ENCODE measurements at places on chromosomes 1 and 21.
A peak's percentile ranks its signal among the peaks of the same experiment; 100 is the strongest.

GRCh38 chr1:15525050-15526020 lies 1.3 kb upstream of the DNAJC16 start:
- DNase-seq, result no peak

DNA sequence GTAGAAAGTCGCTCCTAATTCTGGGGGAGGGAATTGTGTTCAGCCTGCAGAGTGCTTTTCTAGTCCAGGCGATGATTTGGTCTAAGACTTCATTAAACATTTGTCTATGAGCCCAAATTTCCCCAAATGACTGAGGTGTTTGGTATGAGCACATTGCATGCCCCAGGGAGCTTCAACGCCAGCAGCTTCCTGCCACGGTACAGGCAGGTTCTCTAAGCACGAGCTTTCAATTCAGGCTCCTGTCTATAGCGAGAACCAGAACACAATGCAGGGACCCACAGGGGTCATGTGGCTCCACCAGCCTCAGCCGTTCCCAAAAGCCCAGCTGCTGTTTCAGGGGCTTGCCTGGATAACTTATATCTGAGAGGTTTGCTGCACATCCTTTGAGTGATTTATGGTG lies 34.1 kb upstream of the H6PD start:
- DNase-seq, result no peak

DNA sequence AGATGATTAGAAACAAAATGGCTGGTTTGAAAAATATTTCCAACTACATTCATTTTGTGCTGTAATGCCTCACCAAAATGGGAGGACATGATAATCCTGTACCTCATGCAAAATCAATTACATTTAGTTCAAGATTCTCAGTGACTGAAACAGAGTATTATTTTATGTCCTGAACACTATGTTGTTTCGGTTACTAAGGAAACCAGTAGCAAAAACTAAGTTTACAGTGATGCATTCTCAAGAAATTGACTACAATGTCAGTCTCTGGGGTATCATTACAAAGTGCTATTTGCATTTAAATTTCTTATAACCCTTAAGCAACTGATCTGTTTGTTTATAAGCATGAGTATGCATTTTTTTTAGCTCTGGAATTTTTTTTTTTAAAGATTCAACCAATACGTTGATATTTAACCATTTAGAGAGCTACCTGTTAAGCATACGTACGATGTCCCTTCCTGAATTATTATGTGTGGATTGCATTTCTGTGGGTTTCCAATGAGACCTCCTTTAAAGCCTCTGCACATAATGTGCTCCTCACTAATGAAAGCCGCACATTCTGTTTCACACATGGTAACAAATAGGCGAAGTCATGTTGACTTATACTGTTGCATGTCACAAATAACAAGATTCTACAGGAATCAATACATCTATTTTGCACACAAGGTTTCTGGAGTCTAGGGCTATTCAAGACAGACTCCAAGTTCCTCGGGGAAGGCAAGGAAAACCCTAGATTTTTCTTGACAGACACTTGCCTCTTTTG lies 1035.7 kb downstream of the ADGRL2 start:
- DNase-seq, result no peak

- DNase-seq, result peak; percentile 61
Measured at GRCh38 chr1:232302376-232303221, 327.3 kb downstream of the SIPA1L2 start.

- DNase-seq, result no peak
Measured at GRCh38 chr1:63698001-63698838, 75.6 kb upstream of the ROR1 start.

DNA sequence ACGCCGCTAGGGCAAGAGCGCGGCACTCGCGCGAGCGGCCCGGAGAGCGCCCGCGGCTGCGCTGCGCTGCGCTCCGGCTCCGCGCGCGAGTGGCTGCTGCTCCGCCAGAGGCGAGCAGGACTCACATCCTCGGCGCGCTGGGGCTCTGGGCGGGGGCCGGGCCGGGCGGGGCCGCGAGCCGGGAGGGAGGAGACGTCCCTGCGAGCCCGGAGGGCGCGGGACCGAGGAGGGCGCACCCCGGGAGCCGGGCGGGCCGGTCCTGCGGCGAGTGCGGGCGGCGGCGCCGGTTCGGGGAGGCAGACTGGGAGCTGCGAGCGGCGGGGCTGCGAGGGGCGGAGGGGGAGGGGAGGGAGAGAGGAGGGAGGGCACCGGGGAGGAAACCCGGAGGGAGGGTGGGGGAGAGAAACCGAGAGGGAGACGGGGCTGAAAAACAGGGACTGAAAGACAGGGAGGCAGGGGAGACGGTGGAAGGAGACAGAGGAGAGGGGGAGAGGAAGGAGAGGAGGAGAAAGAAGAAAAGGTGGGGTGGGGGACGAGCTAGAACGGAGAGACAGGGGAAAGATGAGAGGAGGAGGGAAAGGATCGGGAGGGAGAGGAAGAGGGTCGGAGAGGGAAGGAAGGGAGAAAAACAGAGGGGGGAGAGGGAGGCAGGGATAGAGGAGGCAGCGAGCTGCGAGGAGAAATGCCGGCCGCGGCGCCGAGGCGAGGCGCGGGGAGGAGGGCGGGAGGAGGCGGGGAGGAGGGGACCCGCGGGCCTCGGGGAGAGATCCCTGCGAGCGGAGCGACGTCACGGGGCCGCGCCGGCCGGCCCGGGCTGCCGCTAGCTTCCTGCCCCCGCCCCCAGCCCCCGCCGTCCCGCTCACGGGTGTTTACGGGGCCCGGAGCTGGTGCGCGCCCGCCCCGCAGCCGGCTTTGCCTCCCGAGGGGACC lies at the start of gene CAMK2N1:
Gene CAMK2N1, minus strand, starts transcription at position 684 of the 930 bp plus-strand sequence. CDS start 831 bp downstream, outside the sequence.
- peak; percentile 42 for DNase-seq

DNA sequence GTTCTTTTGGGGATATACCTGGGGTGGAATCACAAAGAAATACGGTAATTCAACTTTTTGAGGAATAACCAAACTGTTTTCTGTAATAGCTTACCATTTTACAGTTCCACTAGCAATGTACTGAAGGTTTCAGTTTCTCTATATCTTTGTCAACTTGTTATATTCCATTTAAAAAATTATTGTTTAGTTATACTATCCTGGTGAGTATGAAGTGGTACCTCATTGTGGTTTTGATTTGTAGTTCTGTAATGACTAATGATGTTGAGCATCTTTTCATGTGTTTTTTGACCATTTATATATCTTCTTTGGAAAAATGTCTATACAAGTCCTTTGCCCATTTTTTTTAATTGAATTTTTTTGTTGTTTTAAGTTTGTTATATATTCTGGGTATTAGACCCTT lies 39.4 kb downstream of the MAST2 start:
- DNase-seq, result no peak

- no peak for DNase-seq
Measured at GRCh38 chr1:165117482-165117881, 239.0 kb downstream of the LMX1A start.

DNA sequence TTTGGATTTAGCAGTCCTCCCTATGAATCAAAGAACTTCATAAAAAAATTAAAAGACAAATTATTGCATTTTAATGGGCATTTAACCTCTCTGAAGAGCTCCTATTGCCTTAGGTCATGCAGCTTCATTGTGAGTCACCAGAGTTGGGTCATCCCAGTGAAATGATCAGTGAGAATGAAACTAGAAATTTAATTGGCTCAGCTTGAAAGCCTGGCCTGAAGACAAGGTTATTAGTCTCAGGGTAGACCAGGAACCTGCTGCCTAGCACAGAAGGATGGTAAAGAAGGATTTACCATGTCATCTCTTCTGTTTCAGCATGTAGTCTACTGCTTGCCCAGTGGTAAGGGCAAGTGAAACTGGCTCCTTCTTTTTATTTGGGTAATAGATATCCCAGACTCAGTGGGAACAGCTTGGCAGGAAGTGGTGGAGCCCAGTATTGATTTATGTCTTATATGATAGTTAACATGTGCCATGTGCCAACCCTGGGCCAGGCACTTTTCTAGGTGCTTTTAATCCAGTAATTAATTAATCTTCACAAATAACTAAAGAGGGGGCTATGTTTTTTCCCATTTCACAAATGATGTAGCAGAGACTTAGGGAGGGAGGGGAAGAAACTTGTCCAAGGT lies 23.6 kb downstream of the LAMC2 start:
- DNase-seq, result no peak

DNA sequence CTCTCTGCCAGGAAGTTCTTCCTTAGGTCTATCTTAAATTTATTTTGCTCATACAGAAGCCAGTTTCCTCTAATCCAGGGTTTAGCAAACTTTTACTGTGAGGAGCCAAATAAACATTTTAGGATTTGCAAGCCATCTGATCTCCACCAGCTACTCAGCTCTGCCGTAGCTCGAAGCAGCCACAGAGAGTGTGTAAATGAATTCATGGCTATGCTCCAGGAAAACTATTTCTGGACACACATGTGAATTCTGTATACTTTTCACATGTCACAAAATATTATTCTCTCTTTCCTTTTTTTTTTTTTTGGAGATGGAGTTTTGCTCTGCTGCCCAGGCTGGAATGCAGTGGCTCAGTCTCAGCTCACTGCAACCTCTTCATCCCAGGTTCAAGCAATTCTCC lies 13.4 kb upstream of the AGTRAP start:
- no peak for DNase-seq

DNA sequence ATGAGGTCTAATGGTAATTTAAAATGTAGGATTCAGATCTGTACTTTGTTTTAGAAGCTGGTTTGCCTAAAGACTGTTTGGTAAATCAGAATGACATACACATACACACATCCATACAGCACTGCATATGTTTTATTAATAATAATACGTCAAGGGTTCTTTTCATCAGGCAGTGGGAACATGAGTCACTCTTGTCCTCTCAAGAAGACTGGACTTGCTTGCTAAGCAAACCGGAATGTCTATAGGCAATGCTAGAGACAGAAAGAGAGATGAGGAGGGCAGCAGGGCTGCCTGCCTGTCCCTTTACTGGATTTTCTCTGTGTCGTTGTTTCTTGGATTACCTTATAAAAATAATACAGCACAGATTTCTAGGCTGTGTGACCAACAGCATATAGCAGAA lies 119.1 kb upstream of the GALNT2 start:
- no peak for DNase-seq

GRCh38 chr1:114386129-114387009 lies 124.6 kb downstream of the TRIM33 start:
- no peak for DNase-seq

DNA sequence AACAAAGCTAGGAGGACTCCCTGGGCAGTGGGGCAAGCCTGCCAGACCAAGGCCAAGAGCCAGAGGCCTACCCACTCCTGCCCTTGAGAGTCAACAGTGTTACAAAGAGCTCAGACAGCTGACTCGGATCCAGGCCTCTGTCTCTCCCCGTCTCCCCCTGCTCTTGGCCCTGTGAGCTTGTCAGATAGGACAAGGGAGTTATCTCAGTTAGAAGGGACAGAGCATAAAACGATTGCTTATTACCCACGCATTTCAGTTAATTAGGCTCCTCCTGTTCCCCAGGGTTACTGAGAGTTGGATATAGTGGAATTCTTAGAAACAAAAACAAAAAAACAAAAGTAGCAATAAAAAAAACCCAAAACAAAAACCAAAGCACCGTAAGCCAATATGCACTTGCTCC lies 1.3 kb downstream of the SLC41A1 start:
- DNase-seq, result no peak

GRCh38 chr1:33306653-33307493 lies 14.0 kb downstream of the A3GALT2 start:
- no peak for DNase-seq

DNA sequence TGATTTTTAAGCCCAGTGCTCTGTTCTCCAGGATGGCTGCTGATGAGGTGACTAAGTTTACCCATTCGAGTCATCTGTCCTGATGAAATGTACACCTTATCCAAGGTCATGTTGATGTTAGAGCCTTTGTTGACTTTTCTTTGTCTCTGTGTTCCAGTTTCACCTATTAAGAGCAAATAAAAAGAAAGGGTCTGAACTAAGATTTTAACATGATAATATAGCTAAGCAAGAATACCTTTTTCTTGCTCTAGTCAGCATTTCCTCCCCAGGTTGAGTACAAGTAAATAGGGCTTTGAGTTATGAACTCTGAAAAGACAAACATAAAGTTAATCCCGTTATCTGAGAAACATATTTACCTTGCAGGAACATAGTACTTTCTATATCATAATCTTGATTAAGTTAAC lies 52.1 kb upstream of the GPR88 start:
- DNase-seq, result no peak

- DNase-seq, result no peak
Measured at GRCh38 chr1:111212634-111213335, 12.3 kb upstream of the DENND2D start.

GRCh38 chr1:88700425-88701013 lies 16.4 kb downstream of the PKN2 start:
- no peak for DNase-seq

DNA sequence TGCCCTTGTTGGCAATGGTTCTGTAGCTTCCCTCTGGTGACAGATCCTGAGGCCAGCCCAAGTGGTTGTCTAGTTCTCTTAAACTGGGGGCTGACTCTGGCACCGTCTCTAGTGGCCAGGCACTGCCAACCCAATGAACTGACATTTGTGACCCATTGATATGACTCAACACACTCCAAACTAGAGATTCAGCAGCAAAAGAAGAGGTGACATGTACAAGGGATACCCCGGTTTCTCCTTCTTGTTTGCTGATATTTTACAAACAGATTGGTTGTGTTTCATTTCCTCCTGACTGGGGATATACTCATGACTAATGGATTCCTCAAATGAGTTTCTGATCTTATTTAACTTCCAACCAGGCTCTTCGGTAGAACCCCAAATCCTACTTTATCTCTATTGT lies 65.9 kb upstream of the DNAJC6 start:
- DNase-seq, result no peak

DNA sequence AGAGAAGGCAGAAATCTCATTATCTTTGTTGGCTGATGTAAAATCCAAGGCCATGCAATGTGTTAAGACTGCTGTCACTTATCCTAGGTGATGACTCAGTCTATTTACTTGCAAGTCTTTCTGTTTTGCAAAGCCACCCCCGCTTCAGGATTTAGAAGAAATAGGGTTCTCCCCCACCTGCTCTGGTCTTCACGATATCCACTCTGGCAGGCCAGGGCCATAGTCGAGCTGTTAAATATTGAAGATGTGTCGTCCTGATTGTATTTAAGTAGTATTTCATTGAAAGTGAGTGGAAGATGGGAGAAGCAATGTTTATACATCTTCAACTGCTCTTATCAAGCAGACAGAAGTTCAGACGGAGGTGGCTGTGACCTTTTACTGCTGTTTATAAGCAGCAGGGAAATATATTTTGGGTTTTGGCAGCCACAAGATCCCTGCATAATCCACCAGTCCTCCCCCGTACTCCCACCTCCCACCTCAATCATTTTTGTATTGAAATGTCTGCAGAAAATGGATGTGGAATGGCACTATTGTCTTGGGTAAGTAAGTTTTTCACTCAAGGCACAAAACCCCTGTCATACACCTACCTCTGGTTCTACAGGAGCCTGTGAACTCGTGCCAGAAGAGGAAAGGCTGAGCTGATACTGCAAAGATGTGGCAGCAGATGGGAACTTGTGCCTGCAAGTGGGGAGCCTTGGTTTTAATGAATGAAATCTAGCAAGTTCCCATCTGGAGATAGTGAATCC lies 117.4 kb downstream of the MRPS6 start:
- peak; percentile 77 for DNase-seq

DNA sequence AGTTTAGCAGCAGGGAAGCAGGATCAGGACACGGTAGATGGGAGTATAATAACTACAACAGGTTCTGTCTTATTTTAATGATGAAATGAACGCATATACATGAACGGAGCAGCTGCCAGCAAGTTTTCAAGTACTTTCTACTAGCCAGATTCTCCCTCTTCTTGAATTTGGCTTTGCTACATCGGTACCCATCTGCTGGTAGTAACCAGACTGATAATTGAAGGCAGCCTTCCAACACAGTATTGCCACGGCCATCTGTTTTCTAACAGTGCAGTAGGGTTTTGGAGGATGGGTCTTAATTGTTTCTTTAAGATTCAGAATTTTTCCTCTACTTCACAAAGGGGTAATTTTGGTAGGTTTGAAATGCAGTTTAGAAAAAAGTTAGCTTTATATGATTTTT lies 33.4 kb downstream of the CENPF start:
- peak; percentile 96 for DNase-seq

All from NCI-H524 (cell line).